ENCODE measurements at places on chromosomes 6 and 20.

GRCh38 chr6:32785781-32786533 is 22.6 kb upstream of the HLA-DQB2 start:
- no peak for DNase-seq

GRCh38 chr20:38791940-38792339 is 13.6 kb upstream of the PPP1R16B start:
- DNase-seq: no peak

DNA sequence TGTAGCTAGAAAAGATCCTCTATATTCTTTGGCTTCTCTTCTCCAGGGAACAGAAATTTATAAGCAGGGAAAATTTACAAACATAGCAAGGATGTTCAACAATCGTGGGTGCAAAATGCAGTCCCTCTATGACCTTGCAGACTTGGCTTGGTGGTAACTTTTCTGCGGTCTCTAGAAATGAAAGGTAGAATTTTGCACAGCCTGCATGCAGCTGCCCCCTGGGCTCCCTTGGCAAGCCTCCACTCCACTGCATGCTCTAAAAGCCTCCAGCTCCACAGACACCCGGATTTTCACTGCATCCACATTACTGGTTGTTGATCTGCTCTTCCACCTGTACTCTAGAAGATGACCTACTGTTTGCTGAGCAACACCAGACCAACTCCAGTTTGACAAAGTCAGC is 236.5 kb upstream of the EYS start:
- DNase-seq: no peak

GRCh38 chr20:9886227-9886626 is 47.4 kb upstream of the PAK5 start:
- DNase-seq: no peak

DNA sequence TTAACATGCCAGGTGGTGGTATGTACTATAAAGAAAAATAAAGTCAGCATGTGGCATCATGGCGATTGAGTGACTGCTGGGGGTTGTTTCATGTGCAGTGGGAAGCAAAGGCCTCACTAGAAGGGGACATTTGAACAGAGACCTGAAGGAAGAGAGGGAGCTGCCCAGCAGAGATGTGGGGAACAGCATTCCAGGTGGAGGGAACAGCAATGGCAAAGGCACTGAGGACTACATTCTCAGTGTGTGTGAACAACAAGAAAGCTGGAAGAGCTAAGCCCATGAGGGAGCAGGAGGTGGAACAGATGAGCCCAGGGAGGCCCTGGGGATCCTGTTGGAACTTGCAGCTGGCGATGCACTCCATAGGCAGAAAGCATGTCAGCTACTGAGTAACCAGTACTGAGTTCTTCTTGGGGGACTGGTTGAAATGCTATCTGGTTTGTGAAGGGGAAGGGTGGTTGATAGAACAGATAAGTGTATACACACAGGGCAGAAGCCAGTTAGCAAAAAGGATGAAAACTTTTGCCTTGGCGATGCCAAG is 29.2 kb downstream of the NOX3 start:
- DNase-seq: no peak

DNA sequence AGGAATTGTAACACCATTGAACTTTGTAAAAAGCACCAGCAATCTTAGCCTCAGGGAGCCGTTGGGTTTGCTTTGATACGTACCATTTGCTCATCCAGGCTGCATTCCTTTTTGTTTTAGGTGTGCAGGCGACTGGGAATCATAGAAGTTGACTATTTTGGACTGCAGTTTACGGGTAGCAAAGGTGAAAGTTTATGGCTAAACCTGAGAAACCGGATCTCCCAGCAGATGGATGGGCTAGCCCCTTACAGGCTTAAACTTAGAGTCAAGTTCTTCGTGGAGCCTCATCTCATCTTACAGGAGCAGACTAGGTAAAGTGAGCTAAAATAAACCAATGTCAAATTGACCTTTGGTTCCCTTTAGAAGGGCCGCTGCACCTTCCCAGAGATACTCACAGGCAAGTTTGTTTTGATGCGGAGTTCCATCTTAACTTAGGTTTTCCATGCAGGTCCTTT is 1.6 kb downstream of the MYLIP start:
- no peak for DNase-seq

DNA sequence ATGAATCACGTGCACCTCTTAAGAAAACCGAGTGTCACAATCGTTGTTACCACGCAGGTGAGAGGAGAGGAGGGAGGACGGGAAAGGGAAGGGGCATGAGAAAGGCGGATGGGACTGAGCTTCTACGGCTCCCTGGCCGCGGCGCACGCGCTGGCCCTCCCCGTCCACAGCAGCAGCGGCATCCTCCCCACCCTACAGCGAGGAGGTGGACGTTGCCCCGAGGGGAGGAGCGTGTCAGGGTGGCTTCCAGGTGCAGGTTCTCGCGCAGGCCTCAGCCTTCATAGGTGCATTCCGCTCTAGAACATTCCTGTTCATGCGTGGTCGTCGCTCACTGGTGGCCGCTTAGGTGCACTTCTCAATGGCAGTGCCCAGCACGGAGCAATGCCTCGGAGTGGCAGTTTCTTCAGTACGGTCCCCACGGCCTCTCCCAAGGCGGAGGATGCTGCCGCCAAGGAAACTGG is 29.7 kb upstream of the AFDN start:
- no peak for DNase-seq

GRCh38 chr6:101705866-101706265 is 312.4 kb downstream of the GRIK2 start:
- DNase-seq: no peak

- DNase-seq: no peak
Measured at GRCh38 chr6:130517444-130517931, 151.7 kb downstream of the TMEM200A start.

DNA sequence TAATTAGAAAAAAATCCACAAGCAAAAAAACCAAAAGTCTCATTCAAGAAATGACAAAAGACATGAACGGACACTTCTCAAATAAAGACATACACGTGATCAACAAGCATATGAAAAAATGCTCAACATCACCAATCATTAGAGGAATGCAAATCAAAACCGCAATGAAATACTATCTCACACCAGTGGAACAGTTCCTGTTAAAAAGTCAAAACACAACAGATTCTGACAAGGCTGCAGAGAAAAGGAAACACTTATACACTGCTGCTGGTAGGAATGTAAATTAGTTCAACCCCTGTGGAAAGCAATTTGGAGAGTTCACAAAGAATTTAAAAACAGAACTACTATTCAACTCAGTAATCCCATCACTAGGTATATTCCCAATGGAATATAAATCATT is 58.0 kb downstream of the IRAK1BP1 start:
- DNase-seq: no peak

- DNase-seq: no peak
Measured at GRCh38 chr6:4910037-4910760, 93.6 kb downstream of the RPP40 start.

GRCh38 chr20:35263532-35264341 is 14.2 kb downstream of the MMP24OS start:
- DNase-seq: no peak

DNA sequence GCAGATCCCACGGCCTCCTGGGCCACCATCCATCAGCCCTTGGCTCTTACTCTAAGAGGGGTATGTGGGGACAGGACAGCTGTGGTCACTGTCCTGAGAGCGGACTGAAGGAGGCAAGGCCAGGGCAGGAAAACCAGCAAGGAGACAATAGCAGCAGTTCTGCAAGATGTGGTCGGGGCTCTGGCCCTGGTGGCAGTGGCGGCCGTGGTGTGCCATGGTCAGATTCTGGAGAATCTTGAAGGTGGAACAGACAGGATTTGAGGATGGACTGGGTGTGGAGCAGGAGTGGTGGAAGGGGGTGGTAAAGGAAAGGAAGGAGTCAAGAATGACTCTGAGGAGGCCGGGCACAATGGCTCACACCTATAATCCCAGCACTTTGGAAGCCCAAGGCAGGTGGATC is 5.9 kb upstream of the MAP1LC3A start:
- DNase-seq: no peak

DNA sequence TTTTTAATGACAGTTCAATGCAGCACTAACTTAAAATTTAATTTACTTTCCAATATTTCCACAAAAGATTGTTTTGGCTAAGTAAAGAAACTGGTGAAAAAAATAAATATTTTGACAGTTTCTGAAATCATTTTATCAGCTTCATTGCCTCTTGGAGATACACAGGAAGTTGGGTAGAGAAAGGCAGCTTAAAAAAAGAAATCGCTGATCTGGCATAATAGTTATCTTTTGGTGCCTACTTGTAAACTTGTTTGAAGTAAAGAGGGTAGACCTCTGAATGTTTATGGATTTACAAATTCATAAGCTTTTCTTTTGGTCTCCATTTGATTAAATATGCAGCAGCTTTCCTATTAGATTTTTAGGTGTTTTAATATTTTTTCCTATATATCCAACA is 103.4 kb downstream of the RTN4IP1 start:
- no peak for DNase-seq
